ENCODE measurements at places on chromosomes 4 and X.

GRCh38 chr4:93908778-93909177 lies 80.2 kb downstream of the ATOH1 start:
- no peak for DNase-seq

DNA sequence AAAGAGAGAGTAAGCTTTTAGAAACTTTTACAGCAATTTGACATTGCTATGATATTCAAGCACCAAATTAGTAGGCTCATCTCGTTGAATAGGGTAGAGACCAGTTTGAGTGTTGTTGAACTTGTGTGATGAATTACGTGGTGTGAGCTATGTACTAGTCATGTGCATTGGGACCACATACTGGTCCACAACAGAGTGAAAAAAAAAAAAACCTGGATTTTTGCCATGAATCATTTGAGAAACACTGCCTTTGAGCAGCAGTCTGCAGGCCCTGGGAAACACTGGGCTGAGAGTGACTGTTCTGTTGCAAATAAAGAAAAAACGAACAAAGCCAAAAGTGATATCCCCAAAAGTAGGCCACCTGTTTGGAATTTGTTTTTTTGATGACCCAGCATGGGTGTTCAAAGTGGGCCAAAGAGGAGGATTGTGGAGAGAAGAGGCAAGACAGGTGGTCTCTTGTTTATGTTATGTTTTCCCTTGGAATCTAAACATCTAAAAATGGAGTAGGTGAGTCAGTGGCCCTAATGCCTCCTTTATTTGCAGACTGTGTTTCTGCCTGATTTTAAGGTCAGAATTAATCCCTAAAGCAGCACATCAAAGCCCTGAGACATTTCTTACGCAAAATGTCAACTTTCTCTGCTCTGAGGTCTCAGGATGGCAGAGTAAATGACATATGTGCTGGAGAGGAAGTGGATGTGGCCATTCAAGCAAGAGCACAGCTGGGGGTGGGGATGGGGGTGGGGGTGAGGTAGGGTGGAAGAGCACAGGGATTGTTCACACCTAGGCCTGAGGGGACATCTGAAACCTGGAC lies 33.5 kb downstream of the TAF7L start:
- DNase-seq = no peak

GRCh38 chr4:1225272-1226143 lies 23.4 kb downstream of the CTBP1 start:
- no peak for DNase-seq

DNA sequence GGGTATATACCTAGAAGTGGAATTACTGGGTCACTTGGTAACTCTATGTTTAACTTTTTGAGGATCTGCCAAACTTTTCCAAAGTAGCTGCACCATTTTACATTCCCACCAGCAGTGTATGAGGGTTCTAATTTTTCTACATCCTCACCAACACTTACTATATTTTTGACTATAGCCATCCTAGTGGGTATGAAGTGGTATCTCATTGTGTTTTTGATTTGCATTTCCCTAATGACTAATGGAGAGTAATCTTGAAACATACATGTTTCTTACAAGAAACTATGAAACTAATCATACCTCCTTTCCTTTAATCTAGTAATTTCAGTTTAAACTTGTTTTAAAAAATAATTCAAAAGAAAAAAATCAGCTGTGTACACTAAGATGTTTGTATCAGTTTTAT lies 17.9 kb downstream of the BCLAF3 start:
- DNase-seq = no peak

- no peak for DNase-seq
Observed at GRCh38 chrX:15143825-15144121, 126.1 kb downstream of the ASB9 start.

GRCh38 chrX:123263270-123263669 lies 79.2 kb downstream of the GRIA3 start:
- peak; percentile 61 for DNase-seq

GRCh38 chrX:106802388-106803275 lies at the start of gene TBC1D8B:
Gene TBC1D8B (plus strand): TSS chrX:106802673. CDS start chrX:106802854, 181 bp downstream.
- DNase-seq = peak; percentile 81

- no peak for DNase-seq
Observed at GRCh38 chr4:16217300-16218051, 8.8 kb downstream of the TAPT1 start.

- no peak for DNase-seq
Observed at GRCh38 chr4:101022151-101023024, 324.9 kb downstream of the PPP3CA start.

DNA sequence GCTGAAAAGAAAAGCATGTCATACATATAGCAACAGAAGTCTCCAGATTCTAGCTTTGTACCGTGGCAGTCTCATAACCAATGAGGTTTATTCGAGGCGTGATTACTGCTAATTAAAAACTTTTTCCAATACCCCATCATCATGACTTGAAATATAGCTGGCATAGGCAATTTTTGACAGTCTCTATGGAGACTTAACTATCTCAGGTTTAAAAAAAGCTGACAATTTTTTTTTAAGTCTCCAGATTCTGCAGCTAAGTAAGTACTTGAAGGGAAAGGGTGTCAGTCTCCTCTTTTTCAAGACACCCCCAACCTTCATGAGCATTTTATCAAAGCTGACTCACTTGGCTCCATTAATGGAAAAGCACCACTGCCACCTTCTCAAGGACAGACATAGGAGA lies 126.3 kb upstream of the RXFP1 start:
- DNase-seq = no peak

- peak; percentile 56 for DNase-seq
Observed at GRCh38 chr4:152806501-152807125, 26.9 kb downstream of the ARFIP1 start.

- peak; percentile 87 for DNase-seq
Observed at GRCh38 chr4:118772081-118772766, 63.7 kb downstream of the SEC24D start.

GRCh38 chrX:19343085-19343534 lies 617 bp upstream of the PDHA1 start:
- DNase-seq = no peak

DNA sequence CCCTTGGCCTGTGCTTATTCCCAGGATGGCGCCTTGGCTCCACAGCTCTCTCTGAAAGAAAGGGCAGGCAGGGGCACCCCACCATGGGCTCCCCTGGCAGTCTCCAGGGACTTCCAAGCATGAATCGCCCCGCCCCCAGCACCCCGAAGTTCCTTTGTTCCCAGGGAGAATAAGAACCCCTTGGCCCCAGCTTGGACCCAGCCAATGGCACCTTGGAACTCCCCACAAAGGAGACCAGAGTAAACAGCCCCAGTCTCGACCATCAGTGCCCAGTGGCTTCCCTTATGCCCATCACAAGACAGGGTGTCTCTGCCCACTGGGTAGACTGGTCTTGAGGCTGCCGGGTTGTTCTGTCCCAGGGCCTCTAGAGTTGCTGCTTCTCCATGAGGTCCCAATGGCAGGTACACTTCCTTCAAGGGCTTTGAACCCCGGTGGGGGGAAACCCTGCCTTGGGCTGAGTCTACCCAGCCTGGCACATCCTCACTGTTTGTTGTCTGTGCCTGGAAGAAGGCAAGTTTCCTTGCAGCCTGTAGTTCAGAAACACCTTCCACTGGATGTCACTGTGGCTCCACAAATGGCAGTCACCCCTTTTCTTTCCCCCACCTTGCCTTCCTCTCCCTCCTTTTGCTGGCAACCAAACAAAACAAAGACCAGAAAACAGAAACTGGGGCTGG lies 30.8 kb downstream of the NBDY start:
- no peak for DNase-seq

DNA sequence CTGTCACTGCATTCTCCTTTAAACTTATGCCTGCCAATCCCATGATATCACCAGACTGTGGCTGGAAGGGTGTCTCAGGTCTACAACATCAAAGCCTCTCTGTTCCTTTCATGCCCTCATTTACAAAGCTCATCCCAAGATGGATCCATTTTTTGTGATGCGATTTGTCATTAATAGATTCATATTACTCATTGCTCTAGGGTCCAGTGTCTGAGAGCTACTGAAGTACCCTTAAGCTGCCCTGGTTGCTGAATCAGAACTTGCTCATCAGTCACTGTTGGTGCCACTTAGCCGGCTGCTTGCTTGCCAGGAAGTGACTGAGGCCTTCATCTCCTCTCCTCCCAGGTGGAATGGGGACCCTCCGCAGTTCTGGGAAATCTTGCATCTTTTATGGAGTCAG lies 395.5 kb upstream of the BOD1L1 start:
- DNase-seq = no peak

GRCh38 chrX:5431823-5432222 lies 796.8 kb downstream of the NLGN4X start:
- DNase-seq = no peak

DNA sequence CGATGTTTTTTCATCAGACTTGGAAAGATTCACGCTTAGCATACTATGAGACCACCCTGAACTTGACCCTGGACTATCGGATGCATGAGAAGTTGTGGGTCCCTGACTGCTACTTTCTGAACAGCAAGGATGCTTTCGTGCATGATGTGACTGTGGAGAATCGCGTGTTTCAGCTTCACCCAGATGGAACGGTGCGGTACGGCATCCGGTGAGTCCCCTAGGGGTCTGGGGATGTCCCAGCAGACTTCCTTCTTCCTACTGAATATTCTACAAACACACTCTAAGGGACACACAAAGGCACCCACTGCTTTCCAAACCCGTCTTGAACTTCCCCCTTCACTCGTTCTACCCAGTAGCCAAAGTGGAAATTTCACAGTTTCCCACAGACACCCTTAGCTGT lies 9.3 kb downstream of the GABRQ start:
- DNase-seq = no peak

DNA sequence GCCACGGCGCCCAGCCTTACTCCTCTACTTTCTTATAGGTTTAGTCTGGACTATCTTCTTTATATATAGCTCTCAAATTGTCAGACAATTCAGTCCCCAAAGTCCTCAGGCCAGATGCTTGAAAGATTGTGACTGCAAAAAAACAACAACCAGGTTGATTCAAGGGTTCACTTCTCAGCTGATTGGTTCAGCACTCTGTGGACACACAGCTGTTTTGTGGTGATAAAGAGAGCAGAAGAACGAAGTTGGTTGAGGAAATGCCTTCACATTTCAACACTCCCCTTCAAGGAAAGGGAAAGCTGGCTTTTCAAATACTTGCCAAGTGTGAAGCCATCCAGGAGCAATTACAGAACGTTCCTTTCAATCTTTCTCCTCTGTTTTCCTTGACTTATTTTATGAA lies 166.8 kb downstream of the SHROOM3 start:
- no peak for DNase-seq

DNA sequence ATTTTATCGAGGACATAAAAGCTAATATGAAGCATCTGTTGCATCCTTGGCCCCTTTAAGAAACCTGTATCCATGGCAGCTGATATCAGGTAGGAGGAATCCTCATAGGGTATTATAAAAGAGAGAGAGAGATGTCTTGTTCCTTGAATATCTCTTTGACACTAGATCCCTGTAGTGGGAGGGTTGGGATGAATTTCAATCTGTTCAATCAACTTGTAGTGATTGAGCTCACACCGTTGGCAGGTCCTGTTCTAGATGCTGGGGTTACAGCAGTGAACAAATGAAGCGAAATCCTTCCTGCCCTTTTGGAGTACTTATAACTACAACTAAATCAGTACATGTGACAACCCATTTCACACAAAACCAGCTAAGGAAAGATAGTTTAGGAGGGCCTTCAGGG lies 35.3 kb upstream of the GATB start:
- DNase-seq = no peak
